ENCODE measurements at places on chromosomes 16 and 17.

DNA sequence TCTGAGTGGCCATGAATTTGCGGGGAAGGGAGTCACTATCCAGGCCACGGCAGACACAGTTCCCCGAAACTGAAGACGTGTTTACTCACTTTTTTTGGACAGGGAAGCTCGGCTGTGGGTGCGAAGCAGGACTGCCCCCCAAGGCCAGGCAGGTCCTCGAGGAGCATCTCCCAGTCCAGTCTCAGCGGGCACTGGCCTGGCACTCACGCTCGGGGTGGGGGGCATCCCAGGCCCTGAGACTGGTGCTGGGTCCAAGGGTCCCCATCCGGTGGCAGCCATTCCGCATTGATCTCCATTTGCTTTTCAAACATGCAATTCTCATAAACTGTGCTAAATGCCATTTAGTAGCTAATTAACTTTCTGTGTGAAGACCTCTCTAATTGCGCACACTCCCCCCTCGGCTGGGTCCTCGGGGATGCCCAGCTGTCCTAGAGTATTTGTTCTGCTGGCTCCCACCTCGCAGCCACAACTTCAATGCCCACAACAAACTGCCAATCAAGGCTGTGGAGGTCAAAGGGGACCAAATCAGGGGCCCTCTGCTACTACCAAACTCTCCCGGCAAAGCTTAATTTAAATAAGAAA, 50.2 kb downstream of the TBC1D16 start:
- DNase-seq, result no peak

DNA sequence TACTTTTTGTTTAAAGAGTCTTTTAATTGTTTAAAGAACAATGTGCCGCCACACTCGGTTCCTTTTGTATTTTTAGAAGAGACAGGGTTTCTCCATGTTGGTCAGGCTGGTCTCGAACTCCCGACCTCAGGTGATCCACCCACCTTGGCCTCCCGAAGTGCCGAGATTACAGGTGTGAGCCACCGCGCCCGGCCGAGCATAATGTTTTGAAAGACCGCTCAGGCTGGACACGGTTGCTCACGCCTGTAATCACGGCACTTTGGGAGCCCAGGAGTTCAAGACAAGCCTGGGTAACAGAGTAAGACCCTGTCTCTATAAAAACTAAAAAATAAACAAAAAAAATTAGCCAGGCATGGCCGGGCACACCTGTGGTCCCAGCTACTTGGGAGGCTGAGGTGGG, 59.8 kb downstream of the RNF213 start:
- DNase-seq, result no peak

DNA sequence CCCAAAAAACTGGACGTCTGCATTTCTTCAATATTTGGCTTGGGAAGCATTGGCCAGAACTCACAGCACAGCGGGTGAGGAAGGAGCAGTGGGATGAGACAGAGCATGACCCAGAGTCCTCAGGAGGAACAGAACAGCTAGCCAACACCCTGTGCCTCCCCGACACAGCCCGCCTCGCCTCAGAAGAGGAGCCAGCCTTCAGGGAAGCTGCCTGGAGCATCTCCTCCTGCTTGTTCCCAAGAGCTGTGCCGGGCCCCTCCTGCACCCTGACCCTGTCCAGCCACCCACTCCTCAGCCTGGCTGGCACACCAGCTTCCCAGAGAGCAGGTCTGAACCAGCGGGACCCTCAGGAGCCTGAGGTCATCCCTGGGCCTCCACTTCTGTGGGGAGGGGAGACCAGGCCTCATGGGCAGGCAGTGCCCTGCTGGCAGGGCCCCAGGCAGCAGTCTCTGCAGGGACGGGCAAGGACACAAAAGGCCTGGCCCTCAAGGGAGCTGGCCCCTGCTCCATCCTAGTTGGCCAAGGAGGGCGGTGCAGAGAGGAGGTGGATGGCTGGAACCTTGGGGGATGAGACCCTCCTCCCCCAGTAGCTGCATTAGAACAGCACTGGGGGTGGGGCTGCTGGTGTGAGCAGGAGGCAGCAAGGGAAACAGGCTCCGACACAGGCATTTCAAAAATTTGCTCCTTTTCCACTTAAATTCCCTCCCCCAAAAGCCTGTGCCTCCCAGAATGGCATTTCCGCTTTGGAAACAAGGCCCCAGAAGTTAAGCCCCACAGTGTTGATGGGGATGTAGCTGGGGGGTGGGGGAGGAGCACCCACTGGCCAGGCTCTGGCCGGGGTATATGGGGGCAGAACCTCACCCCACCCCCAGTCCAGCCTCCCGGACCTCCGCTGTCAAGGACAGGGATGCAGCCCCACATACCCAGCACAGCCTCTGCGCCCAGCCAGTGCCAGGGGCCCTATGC, 1.8 kb upstream of the BCAR1 start:
- DNase-seq, result no peak

GRCh38 chr16:49528060-49528865, 154.7 kb downstream of the C16orf78 start:
- no peak for DNase-seq

GRCh38 chr16:84410361-84411138, 42.2 kb downstream of the ATP2C2 start:
- DNase-seq, result no peak

GRCh38 chr17:41682631-41683030, 6.1 kb upstream of the EIF1 start:
- DNase-seq, result no peak

- no peak for DNase-seq
These were observed 841 bp upstream of the IGFALS start for GRCh38 chr16:1794221-1794871.

DNA sequence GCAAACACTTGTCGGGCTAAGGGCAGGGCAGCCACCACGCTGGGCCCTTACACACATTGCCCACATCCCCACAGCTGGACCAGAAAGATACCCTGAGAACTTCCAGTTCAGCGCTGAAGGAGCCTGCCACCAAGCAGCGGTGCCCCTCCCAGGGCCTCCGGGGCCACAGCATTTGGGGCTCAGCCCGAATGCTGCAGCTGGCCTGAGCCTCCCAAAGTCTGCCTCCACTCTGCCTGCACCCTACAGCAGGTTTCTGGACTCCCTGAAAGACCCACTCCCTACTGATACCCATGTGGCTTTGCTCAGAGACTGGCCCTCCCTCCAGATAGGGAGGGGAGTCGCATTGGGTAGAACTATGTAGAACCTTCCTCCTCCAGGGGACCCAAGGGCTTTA, 1.5 kb downstream of the MCRIP1 start:
- no peak for DNase-seq

DNA sequence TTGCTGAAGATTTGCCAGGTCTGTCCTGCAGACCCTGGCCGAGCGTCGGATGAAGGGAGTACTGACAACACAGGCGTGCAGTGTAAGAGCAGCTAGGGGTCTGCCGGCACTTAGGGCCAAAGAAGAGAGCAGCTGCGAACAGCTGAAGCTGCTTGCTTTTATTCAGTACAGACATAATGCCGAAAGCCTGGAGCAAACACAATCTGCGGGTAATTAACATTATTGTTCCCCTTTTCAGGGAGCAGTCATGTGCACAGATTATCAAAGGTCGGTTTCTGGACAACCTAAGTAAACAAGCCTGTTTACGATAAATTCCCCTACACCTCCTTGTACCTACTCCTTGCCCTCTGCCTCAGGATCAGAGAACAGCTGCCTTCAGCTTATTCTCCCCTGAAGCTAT, 12.0 kb upstream of the KRT23 start:
- no peak for DNase-seq

DNA sequence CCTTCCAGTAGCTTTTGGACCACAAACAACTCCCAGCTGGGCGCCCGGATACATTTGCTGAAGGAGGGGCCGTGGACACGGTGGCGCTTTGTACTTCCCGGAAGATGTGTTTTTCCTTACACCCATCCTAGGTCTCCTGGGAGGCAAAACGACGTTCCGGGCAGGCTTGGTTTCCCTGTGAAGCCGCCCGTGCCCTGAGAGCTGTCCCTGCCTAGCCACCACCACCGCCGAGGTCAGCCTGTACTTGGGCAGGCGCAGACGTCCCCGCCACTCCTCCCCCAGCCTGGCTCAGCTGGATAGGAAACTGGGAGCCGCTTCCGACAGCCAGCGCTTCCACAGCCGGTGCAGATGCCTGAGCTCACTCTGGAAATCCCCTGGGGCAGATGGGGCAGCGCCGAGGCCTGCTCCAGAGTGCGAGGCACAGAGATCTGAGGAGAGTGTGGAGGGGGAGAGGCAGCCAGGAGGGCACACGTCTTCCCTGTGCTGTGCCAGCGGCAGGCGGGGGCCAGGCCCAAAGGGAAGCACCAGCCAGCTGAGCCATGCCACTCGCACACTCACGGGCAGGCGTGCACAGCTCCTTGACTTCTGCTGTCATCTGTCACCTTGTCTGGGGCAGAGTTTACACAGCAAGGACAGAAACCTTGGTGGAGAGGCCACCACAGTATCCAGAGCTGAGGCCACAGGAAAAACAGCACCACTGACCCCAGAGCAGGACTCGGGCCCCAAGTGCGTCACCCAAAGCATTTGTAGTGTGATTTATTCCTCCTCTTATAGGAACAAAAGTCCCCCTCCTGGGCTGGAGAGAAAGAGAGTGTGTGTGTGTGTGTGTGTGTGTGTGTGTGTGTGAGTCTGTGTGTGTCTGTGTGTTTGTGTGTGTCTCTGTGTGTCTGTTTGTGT, 3.0 kb downstream of the RHBDF2 start:
- DNase-seq, result no peak

DNA sequence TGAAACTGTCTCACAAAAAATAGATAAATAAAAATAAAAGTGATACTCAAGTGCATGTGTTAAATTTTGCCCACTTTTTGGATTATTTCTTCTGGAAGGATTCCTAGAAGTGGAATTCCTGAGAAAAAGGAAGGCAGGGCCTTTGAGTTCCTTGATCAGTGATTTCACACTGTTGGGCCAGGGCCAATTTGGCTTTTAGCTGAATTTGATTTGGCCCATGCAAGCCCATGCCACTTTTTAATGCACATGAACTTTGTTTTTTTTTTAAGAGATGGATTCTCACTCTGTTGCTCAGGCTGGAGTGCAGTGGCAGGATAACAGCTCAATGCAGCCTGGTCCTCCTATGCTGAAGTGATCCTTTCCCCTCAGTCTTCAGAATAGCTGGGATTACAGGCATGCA, 96.3 kb downstream of the TNFRSF13B start:
- no peak for DNase-seq

DNA sequence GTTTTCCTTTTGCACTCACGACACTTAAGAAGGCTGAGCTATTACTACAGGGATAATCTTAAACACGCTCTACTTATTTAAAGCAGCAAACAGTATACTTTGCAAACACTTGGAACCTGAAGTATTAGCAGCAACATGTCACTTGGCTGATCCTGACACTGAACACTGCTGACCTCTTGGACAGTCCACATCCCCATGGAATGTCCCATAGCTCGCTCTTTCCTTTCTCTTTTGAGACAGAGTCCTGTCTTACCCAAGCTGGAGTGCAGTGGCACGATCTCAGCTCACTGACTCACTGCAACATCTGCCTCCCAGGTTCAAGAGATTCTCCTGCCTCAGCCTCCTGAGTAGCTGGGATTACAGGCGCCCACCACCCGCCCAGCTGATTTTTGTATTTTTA, 26.4 kb downstream of the SMYD4 start:
- no peak for DNase-seq

DNA sequence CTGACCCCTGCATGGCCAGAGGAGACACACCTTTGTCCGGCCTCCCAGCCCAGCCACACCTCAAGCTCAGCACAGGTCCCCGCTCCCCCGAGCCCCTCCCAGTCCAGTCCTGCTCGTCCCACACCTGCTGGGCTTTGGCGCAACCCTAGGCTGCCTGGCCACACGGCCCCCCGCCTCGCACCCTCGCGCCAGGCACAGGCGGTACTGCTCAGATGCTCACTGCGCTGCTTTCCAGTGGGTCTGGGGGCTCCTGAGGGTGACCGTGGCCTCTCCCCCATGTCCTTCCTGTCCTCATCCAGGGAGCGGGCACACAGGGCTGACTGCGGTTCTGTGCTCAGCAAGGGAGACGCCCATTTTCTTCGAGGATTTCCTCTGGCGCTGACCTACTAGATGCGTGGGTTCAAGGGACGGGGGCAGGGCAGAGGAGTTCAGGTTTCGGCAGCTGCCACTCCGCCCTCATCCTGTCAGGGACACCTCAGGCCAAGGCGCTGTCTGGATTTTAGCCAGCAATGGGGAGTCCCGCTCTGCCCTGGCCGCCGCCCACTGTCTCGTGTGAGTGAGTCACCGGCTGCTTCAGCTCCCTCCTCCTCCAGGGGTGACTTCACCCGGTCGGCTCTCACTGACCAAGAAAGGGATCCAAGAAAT, 118.0 kb upstream of the ZNF469 start:
- DNase-seq, result peak; percentile 20

DNA sequence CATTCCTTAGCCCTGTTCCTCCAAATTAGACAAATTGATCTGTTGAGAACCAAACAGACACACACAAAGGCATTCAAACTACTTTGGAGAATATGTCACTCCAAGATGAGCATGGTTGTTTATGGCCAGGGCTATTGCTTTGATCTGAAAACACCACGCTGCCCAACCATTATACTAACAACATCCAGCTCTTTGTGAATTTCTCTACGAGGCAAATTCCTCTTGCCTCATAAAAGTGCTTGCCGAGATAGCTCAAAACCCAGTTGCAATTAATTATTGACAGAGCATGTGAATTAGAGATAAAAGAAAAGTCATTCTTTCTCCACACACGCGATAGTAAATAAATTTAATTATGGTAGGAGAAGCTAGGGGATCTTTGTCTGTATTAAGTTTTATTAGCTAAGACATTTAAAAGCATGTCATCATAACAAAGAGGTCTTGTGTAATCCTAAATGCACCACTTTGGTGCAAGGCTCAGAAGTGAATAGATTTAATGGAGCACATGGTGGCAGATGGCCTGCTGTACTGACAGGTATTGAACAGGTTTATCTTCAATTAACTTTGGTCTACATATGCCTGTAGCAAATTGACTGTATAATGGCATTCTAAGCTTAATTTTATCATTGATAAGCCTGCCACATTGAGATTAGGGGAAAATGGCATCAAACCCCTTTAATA, 441.8 kb downstream of the HS3ST4 start:
- no peak for DNase-seq

Measured in T-cell (primary cell).